ENCODE measurements at places on chromosomes 3 and 15. TPM values are rescaled to one million over a fixed set of nuclear protein-coding genes. Genes with fewer than 3 reads are reported as not detected.

GPR62 gene
- not detected for total RNA-seq

ITIH3 gene
- total RNA-seq, result 9.5 TPM

ANKUB1 gene
- not detected for total RNA-seq

LRRC49 gene
- 4.3 TPM for total RNA-seq

GRCh38 chr15:80730387-80730786 lies 35.3 kb downstream of the ABHD17C start:
- no peaks in the 10 kb centered on the region for H3K27me3 ChIP-seq
- no peak overlapping the region for H3K4me3 ChIP-seq
- no peaks in the 10 kb centered on the region for H3K36me3 ChIP-seq
- no peak overlapping the region for H3K27ac ChIP-seq
- H3K4me1 ChIP-seq, result peaks cover 23% of the 10 kb centered on the region
- DNase-seq, result no peak

GRCh38 chr3:72289692-72290071 lies 504.7 kb upstream of the PROK2 start:
- no peaks in the 10 kb centered on the region for H3K27me3 ChIP-seq
- H3K4me1 ChIP-seq, result peaks cover 16% of the 10 kb centered on the region
- H3K4me3 ChIP-seq, result no peak overlapping the region
- DNase-seq, result no peak
- H3K27ac ChIP-seq, result no peak overlapping the region

- no peaks in the 10 kb centered on the region for H3K27me3 ChIP-seq
- H3K4me1 ChIP-seq, result no peaks in the 10 kb centered on the region
- no peak for DNase-seq
- no peaks in the 10 kb centered on the region for H3K36me3 ChIP-seq
- no peak overlapping the region for H3K4me3 ChIP-seq
Observed at GRCh38 chr3:113136071-113136470, 75.3 kb upstream of the BOC start.

DNA sequence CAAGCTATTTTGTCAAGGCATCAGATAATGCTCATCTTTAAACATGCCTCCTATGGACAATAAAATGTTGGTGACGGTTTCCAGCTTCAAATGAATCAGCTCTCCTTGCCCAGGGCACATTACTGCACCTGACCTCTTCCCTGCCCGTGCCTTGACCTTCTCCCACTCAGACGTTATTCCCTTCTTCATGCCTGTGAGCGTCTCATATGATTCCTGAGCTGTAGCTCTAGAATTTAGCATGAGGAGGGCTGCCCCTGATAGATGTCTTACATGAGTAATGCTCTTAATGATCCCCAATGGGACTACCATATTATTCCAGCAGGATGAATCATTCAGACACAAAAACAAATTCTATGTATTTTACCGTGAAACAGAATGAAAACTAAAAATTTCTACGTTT lies 762.7 kb downstream of the ROBO1 start:
- no peak for DNase-seq
- no peak overlapping the region for H3K4me3 ChIP-seq
- no peaks in the 10 kb centered on the region for H3K27me3 ChIP-seq
- no peak overlapping the region for H3K27ac ChIP-seq
- H3K4me1 ChIP-seq, result no peaks in the 10 kb centered on the region
- no peaks in the 10 kb centered on the region for H3K36me3 ChIP-seq

- H3K36me3 ChIP-seq, result no peaks in the 10 kb centered on the region
- DNase-seq, result no peak
- no peaks in the 10 kb centered on the region for H3K4me1 ChIP-seq
- no peaks in the 10 kb centered on the region for H3K27me3 ChIP-seq
Observed at GRCh38 chr3:129934234-129935123, 40.0 kb upstream of the TRH start.

- peaks cover under 1% of the 10 kb centered on the region for H3K4me1 ChIP-seq
- H3K27ac ChIP-seq, result no peak overlapping the region
- no peak for DNase-seq
- no peaks in the 10 kb centered on the region for H3K27me3 ChIP-seq
- no peak overlapping the region for H3K4me3 ChIP-seq
- H3K36me3 ChIP-seq, result no peaks in the 10 kb centered on the region
Observed at GRCh38 chr15:50344006-50344464, 11.0 kb downstream of the GABPB1 start.

All from upper lobe of right lung (tissue), 1 donor.